ENCODE measurements at places on chromosomes 3 and 15. TPM values are rescaled to one million over a fixed set of nuclear protein-coding genes. Genes with fewer than 3 reads are reported as not detected.

Gene RABL3
- polyA plus RNA-seq = 5.0 TPM

Gene TRIM71
- 0.01 TPM for polyA plus RNA-seq

DNA sequence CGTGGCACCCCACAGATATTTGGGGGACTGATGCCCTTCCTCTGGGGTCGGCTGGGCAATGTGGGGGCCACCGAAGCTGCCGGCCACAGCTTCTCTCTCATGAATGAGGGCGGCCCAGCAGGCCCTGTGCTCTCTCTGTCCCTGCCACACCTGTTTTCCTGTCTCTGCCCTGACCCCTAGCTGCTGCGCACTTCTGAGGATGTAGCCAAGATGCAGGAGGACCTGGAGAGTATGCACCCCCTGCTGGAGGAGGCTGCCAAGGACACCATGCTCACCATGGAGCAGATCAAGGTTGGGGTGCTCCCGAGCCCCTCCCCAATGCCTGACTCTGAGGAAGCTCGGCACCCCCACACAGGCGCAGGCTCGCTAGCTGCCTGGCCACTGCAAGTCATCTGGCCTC lies 59.7 kb downstream of the SEMA3G start:
- no peak for DNase-seq

Gene NOX5
- polyA plus RNA-seq = 2.6 TPM

Gene GPR149
- not detected for polyA plus RNA-seq

Data from mammary epithelial cell (primary cell).